ENCODE measurements at places on chromosomes 7 and 10.

DNA sequence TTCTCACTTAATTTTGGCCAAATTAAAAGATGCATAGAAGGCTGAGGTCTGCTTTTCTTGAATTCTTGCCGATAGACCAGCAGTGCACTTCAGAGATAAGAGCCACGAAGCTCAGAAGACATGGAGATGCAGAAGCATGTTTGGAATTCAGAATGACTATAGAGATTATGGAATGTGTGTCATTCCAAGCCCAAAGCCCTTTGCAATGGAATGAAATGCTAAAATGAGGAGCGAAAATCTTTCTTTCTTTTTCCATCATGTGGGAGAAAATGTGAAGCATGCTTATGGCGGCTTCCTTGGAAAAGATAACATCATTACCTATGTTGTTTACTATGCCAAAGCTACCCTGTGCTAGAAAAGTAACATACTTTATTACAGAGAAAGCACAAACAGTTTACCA lies 257.0 kb upstream of the RNF32 start:
- no peak for DNase-seq

DNA sequence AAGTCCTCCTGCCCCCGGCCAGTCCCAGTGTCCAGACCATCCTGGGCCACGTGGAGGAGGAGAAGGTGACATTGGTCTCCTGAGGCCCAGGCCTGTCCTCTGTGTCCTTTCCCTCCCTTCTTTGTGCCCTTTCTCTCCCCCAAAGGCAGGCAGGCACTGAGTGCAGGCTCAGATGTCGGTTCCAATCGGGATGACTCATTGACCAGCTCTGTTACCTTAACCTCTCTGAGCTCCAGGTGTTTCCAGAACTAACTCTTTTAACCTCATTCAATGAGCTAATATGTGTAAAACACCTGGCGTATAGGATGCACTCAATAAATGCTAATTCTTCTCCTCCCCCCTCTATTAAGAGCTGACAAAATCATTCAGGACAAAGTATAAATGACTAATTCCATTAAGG lies 25.7 kb downstream of the MACROH2A2 start:
- DNase-seq, result no peak

- DNase-seq, result no peak
These were observed 69.0 kb upstream of the PDCD4 start for GRCh38 chr10:110802551-110803238.

DNA sequence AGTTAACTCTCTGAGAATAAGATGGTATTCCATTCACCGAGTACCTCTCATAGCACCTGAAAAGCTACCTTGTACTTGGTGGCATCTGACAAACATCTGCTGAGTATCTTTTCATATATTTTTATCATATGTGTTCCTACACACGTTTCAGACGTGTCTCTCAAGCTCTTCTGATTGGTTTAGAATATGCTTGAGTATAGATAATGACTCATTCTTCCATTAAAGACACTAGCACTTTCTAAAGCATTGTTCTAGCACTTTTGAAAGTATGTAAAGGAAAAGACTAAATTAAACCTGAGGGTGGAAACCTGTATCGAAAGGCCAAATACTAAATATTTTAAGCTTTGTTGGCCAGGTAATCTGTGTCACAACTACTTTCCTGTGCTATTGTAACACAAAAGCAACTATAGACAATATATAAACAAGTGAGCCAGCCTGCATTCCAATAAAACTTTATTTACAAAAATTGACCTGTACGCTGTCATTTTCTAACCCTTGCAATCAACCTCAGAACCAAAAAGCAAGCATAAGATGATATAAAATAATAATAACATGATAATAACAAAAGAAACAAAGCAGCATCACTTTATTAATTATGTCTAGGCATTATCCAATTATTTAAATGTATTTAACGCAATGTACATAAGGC lies 95.3 kb downstream of the DGKI start:
- DNase-seq, result no peak

DNA sequence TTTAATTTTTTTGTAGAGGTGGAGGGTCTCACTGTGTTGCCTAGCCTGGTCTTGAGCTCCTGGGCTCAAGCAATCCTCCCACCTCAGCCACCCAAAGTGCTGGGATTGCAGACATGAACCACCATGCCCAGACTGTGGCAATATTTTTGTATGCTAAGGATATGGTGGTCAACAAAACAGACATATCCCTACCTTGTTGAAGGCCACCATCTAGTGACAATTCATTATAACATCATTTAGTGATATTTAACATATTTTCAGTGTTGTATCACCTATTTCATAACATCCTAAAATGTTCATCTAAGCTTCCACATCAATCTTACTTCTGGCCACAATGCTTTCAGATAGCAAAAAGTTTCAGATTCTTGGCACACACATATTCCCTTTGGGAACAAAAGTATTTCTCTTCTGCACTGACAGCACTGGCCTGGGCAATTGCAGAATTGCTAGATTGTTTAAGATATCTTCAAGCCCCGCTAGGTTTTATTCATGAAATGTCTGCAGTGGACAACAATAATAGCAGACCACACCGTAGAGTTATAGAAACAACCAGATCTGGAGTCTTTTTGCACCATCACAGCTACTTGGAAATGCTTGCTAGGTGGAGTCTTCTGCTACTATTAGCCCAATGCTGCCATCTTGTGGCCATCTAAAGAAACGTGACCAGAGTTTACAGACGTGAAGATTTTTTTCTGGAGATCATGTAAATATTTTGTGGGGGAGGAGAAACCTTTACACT lies 58.4 kb downstream of the DNAJC12 start:
- DNase-seq, result peak; percentile 48

- no peak for DNase-seq
These were observed 31.0 kb downstream of the TACR2 start for GRCh38 chr10:69385454-69386350.

DNA sequence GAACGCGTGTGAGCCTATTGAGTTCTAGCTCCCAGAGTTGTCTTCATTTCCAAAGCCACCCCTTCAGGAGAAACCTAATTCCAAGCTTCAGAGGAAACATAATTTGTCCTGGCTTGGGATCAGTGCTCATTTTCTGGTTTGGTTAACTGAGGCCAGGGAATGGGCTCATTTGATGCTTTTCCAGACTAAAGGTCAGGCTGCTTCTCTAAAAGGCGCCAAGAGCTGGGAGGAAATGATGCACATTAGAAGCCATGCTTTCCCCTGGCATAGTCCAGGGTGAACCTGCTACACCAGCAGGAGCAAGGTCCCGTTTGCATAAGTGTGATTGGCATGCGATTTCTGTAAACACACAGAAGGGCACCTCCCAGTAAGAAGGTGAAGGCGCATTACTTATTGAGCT lies 435.0 kb downstream of the GALNT17 start:
- DNase-seq, result no peak

- no peak for DNase-seq
These were observed 383.4 kb downstream of the GATA3 start for GRCh38 chr10:8437896-8438295.

GRCh38 chr7:129228633-129229032 lies 3.8 kb downstream of the AHCYL2 start:
- DNase-seq, result no peak

DNA sequence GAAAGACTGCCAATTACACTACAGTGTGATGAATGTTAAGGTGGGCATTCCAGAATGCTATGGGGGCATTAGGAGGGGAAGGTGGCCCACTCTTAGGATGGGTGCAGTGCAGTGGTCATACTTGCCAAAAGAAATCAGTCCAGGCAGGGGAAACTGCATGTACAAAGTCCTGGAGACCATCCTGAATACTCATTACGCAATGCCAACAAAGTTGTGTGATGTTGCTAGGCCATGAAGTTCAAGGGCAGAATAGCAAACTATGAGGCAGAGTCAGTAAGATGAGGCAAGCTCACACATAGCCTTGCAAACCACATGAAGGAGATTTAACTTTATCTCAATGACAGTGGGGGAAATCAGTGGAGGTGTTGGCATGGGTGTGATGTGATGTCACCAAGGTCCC lies 49.8 kb upstream of the SLC35B4 start:
- no peak for DNase-seq

DNA sequence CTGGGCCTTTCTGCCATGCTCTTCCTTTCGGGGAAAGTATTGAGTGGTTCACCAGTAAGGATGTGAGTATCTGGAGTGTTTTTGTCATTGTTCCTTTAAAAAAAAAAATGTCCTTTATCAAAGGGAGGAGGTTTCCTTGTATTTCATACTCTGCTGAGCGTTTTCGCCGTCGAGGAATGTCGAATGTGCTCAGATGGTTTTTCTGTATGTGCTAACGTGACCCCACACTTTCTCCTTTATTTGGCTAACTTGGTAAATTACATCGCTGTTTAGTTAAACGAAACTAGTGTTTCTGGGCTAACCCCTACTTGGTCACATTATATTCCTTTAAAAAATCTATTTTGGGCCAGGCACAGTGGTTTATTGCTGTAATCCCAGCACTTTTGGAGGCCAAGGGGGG lies 45.9 kb downstream of the INPP5A start:
- no peak for DNase-seq

GRCh38 chr10:86775870-86776180 lies 19.4 kb downstream of the BMPR1A start:
- no peak for DNase-seq

DNA sequence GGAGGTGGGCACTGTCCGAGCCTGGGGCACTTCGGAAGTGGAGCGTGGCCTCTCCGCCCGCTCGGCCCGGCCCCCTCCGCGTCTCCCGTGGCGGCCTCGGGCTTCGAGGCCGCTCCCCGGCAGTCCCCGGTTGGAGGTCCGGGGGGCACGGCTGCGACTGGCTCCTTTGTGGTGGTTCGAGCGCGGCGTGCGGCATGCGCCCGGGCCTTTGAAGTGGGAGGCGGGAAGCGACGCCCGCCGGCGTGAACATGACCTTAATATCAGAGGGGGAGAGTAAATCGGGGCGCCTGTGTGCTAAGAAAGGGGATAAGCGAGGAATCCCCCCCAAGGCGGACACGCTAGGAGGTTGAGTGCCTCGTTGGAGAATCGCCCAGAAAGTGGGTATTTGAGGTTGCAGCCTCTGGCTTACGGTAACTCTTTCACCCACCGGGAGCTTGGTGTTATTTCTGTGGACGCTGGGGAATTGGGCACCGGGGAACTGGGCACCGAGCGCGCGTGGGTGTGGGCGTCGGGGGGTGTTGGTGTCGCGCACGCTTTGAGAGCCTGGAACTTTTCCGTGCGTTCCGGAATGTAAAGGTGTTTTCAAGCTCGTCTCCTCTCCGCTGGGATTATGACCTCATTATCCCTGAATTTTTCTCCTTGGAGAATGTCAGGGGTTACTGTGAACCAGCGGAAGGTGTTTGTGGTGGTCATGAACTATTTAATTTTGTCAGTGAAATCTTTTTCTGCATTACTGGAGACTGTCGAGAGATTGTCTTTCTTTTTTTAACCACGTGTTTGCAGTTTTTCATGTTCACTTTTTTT lies 660 bp downstream of the SUV39H2 start:
- DNase-seq, result no peak

- no peak for DNase-seq
These were observed 122.9 kb downstream of the NPY start for GRCh38 chr7:24406789-24407299.

DNA sequence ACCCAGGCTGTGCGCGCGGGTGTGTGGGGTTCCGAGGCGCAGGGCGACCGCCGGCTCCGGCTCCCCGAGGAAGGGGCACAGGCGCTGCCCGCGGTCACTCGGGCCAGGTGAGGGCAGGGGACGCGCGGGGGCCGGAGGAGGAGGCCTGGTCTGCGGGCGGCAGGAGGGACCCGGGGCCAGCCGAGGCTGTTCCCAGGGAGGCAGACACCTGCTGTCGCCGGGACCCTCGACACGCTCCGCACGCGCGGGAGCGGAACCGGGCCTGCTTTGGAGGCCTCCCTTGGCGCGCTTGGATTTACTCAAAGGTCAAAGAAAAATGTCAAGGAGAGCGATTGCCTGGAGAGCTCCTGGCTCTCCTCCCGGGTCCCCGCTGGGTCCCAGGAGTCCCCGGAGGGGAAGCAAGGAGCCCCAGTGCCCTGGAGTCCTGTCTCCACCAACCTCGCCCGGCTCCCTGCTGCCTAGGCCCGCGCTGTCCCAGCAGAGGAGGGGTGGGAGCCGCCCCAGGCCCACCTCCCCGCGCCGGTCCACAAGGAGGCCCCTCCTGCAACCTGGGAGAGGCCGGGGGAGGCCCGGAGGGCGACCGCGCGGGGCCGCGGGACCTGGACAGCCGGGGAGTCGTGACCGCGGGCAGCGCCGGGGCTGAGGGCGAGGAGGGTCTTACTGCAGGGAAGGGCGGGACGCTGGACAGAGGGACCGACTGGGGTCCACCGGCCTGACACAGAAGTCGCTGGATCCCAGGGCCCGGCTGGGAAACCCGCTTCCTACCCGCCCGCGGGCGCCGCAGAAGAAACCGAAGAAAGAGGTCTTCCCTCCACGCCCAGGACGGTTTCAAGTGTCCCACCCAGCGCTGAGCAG lies 348.9 kb downstream of the DNAJB6 start:
- DNase-seq, result no peak

GRCh38 chr10:126843299-126843934 lies 61.8 kb upstream of the DOCK1 start:
- DNase-seq, result no peak

DNA sequence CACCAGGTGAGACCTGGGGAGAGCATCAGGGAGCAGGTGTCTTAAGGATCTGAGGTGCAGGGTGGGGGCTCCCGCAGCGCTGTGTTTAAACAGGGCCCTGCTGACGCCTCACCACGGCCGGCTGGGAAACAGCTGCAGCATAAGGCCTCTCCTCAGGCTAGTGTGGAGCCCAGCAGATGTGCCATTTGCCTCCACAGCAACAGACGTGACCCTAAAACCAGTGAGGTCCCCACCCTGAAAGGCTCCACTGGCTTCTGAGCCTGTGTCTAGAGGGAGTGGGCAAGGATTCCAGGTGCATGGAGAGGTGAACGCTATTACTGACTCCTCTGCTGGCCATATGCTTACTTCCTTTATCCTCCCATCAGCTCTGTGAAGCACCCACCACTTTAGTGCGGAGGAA lies 47.8 kb downstream of the SYPL1 start:
- DNase-seq, result no peak

GRCh38 chr10:7111561-7111960 lies 299.3 kb downstream of the SFMBT2 start:
- DNase-seq, result no peak

GRCh38 chr7:27961255-27961654 lies 219.3 kb downstream of the JAZF1 start:
- DNase-seq, result no peak

GRCh38 chr10:84743483-84743882 lies 415.1 kb downstream of the CCSER2 start:
- no peak for DNase-seq

- no peak for DNase-seq
These were observed 499 bp downstream of the GAL3ST4 start for GRCh38 chr7:100167912-100168323.

- peak; percentile 79 for DNase-seq
These were observed 110.5 kb downstream of the C10orf105 start for GRCh38 chr10:71608819-71609768.

All from C1 segment of cervical spinal cord (tissue), 14 donors.